ENCODE measurements at places on chromosomes 13 and 19.
A peak's percentile ranks its signal among the peaks of the same experiment; 100 is the strongest.

GRCh38 chr13:76954538-76954937, 6.2 kb downstream of the ACOD1 start:
- no peak for DNase-seq

DNA sequence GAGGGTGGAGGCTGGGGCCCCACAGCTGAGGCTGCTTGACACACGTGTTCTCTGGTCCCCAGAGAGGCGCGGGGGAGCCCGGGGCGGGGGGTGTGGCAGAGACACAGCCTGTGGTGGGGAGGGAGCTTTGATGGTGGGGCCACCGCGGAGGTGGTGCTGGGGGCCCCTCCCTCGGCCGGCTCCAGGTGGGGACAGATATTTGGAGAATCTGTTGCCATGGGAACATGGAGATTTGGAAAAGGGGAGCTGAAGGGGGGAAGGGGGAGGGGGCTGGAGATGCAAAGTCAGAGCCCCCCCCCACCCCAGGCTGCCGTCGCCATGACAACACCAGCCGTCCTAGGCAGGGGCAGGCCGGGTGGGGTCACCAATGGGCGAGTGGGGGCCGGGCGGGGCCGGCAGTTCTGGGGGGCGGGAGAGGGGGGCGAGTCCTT, 1.2 kb downstream of the PRKCG start:
- no peak for DNase-seq

GRCh38 chr19:9498183-9498902, at the start of gene ZNF560:
ZNF560 (minus strand) TSS chr19:9498616; CDS start chr19:9475313, 23,303 bp downstream.
- DNase-seq: no peak

GRCh38 chr19:38433268-38433733, at the start of gene RYR1:
RYR1 (plus strand) TSS chr19:38433691; CDS start chr19:38433830, 139 bp downstream.
- peak; percentile 69 for DNase-seq

DNA sequence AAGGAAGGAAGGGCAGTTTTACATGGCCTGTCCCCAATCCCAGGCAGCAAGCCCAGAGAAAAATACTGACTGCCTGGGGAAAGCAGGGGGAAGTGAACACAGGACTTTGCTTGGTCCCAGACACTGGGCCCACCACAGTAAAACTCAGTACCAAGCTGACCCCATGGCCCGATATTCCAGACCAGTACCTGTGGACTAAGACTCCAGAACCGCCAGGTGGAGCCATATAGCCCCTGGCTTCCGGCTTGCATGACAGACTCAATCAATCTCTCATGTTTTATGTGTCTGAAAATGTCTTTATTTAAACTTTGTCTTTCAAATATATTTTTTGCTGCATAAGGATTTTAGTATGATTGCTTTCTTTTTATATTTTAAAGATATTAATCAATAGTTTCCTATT, 767.9 kb upstream of the SLITRK6 start:
- no peak for DNase-seq

DNA sequence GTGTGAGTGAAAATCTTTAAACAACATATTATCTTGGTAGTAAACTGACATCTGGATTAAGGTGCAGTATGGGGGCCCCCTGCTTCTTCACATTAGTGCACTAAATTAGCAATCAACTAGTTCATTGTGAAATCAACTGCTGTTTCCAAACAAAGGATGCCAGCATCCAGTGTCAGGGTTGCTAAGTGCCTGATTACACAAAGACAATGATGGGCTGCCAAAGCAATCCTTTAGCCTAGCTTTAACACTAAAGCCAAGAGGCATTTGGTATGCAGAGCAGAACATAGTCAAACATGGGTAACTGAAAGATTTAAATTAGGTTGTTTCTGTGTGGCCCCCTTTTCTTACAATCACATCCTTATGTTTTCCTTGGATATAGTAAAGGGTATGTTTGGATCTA, 543.1 kb upstream of the SLITRK5 start:
- no peak for DNase-seq

DNA sequence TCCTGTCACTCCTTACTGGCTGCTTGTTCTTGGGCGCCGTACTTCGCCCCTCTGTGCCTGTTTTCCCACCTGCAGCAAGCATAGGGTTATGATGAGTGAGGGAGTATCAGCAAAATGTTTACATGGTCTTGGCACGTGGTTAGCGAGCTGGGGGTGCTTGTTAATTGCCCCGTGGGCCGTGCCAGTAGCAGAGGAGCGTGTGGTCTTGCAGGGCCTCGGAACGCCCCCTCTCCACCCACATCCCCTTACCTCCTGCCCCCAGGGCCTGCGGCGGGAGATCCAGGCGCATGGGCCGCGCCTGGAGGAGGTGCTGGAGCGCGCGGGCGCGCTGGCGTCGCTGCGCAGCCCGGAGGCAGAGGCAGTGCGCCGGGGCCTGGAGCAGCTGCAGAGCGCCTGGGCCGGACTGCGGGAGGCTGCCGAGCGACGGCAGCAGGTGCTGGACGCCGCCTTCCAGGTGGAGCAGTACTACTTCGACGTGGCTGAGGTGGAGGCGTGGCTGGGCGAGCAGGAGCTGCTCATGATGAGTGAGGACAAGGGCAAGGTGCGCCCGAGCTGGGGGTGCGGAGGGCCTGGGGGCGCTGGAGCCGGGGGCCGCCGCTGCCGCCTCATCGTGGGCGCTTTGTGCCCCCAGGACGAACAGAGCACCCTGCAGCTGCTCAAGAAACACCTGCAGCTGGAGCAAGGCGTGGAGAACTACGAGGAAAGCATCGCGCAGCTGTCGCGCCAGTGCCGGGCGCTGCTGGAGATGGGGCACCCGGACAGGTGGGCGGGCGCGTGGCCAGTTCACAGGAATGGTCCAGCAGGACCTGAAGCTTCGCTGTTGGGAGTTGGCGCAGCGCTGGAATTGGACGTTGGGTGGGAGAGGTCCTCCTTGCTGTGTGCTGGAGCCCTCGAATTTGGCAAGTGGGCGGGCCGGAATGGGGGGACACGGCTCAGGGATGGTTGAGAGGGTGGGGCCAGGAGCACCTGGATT, 22.5 kb upstream of the SHKBP1 start:
- no peak for DNase-seq

GRCh38 chr19:6677495-6677882, 7.5 kb upstream of the TNFSF14 start:
- no peak for DNase-seq

GRCh38 chr19:5993201-5993600, 15.3 kb upstream of the RANBP3 start:
- no peak for DNase-seq

GRCh38 chr13:30846866-30847265, 59.2 kb upstream of the MEDAG start:
- no peak for DNase-seq

DNA sequence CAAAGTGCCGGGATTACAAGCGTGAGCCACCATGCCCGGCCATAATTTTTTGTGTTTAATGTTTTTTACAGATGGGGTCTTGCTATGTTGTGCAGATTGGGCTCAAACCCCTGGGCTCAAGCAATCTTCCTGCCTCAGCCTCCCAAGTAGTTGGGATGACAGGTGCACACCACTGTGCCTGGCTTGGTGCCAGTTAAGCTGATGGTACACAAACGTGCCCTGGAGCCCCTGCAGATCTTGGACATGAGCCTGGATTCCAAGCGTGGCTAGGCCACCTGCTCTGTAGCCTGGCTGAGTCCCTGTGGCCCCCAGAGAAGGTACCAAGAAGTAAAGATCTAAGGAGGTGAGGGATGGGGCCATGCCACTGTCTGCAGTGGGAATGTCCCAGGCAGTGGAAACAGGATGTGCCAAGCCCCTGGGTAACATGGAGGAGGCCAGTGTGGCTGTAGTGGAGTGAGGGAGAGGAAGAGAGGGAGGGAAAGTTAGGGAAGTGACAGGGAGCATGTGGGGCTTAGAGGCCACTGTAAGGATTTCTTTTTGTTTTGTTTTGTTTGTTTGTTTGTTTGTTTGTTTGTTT, 7.0 kb downstream of the PRODH2 start:
- no peak for DNase-seq

GRCh38 chr13:36369268-36370107, 23.3 kb upstream of the SPART start:
- DNase-seq: no peak

DNA sequence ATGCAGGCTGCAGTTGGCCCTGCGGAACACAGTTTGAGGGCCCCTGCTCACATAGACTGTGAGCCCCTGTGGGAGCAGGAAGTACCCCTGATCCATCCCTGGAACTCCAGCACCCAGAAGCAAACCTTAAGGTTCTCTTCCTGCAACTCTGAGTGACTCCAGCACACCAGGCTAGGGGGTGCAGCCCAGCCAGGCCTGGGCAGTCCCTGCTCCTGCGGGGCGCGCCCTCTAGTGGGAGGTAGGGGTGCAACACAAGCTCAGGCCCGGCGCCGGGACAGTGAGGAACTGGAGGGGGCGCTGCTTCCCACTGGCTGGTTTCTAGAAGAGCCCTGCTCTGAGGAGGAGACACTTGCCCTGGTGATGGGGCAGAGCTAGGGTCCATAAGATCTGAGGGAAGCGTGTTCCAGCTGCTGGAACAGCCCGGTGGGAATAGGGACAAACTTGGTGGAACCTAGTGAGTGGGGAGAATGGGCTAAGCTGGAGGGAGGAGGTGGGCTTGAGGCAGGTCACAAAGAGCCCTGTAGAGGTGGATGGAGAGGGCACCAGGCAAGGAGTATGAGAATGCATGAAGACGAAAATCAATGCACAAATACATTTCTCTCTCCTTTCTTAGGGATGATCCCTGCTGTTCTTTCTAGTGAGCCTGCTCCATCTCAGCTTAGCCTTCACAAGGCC, 5.0 kb downstream of the ZSCAN5A start:
- DNase-seq: peak; percentile 28

DNA sequence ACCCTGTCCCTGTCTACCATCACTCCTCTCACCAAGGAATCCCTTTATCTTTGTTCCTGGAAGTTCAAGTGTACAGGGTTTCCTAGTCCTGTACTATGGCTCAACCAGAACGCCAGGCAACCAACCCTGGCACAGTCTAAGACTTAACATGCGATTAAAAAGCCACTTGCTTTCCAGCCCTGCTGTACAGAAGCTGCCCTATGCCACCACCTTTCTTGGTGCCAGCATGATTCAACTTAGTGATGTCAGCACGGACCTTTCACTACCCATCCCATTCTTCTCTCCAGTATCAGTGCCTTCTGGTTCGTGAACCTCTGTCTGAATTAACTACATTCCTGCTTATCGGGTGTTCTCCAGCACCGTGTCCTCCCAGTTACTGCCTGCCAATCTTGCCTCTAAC, 151.1 kb downstream of the KLF12 start:
- peak; percentile 50 for DNase-seq

DNA sequence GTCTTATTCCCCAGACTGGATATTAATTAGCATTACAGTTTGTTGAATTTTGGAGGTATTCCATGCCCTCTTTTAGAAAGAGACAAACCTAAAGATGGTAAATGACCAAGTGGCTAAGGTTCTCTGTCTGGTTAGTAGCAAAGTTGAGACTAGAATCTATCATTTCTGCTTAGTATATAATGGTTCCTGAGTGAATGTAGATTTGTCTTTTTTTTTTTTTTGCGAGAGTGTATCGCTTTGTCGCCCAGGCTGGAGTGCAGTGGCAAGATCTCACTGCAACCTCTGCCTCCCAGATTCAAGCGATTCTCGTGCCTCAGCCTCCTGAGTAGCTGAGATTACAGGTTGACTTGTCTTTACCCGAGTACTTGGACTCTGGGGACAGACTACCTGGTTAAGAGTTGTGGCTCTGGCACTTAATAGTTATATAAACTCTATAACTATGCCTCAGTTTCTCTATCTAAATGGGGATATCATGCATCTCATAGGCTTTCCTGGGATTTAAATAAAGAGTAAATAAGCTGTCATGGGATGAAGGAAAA, 2.7 kb downstream of the NAA16 start:
- no peak for DNase-seq

GRCh38 chr13:114166381-114167131, 12.5 kb upstream of the CFAP97D2 start:
- peak; percentile 78 for DNase-seq

- DNase-seq: no peak
These were observed 626.9 kb downstream of the EFNB2 start for GRCh38 chr13:105908586-105908985.

GRCh38 chr13:101529422-101529821, 76.9 kb downstream of the ITGBL1 start:
- no peak for DNase-seq

DNA sequence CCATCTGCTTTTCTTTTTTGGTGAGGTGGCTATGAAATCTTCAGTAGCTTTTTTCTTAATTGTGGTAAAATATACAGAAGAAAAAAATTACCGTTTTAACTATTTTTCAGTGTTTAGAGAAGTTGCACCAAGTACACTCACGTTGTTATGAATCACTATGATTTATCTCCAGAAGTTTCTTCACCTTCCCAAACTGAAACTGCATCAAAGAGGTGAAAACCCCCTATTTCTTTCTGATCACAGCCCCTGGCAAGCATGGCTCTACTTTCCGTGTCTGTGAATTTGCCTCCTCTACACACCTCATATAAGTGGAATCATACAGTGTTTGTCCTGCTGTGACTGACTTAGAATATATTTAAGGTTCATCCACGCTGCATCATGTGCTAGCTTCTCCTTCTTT, 15.6 kb upstream of the SIGLEC10 start:
- DNase-seq: no peak

DNA sequence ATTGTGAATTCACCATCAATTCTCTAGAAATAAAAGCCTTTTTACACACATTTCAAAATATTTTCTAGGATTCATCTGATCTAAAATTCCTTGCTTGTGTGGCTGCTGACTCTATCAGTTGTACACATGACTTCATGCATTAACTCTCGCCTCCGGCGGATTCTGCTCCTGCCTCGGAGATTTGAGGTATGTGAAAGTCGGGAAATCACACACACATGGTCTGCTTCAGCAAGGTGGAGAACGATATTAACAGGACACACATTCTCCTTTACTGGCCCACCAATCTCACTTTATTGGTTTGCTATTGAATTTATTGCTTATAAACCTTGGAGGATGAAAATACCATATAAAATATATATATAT, 855.7 kb downstream of the SLITRK5 start:
- no peak for DNase-seq

GRCh38 chr19:32662186-32662585, 12.8 kb downstream of the ANKRD27 start:
- DNase-seq: no peak

GRCh38 chr13:42064259-42064658, 15.8 kb downstream of the DGKH start:
- no peak for DNase-seq

- DNase-seq: no peak
These were observed 27.4 kb downstream of the IL12RB1 start for GRCh38 chr19:18059297-18059696.

DNA sequence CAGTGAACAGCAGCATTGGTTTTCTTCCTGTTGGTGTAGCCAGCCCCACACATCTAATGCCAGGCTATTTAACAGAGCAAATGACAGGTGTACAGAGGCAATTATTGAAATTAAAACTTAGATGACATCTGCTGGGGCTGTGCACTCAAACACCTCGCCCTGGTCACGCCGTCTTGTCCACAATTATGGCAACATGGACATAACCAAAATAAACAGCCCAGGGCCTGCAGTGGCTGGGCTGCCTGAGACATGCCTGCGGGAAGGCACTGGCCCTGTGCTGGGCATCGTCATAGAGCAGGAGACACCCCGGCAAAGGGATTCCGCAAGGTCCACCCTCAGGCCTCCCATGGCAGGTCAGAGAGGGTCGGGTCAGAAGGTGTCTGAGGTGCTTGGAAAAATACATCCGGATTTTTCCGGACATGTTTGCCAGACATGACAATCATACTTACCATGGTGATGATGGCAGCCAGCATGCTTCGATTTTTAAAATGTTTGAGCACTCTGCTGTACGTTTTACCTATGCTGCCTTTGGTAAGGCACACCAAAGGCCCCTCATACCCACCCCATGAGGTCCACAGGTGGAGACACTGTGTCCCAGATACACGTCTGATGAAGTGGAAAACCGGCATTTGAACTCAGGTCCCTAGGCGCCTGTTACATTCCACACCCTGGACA, 47.8 kb downstream of the TSHZ3 start:
- DNase-seq: no peak

- DNase-seq: peak; percentile 40
These were observed 4.3 kb upstream of the ZNF497 start for GRCh38 chr19:58366585-58367430.

Data from right cardiac atrium (tissue), 5 donors.